Cortex of kidney (tissue), 1 donor: ENCODE measurements at places on chromosomes 4 and X.

- no peak for DNase-seq
These were observed 776.7 kb upstream of the GRID2 start for GRCh38 chr4:91527056-91527455.

DNA sequence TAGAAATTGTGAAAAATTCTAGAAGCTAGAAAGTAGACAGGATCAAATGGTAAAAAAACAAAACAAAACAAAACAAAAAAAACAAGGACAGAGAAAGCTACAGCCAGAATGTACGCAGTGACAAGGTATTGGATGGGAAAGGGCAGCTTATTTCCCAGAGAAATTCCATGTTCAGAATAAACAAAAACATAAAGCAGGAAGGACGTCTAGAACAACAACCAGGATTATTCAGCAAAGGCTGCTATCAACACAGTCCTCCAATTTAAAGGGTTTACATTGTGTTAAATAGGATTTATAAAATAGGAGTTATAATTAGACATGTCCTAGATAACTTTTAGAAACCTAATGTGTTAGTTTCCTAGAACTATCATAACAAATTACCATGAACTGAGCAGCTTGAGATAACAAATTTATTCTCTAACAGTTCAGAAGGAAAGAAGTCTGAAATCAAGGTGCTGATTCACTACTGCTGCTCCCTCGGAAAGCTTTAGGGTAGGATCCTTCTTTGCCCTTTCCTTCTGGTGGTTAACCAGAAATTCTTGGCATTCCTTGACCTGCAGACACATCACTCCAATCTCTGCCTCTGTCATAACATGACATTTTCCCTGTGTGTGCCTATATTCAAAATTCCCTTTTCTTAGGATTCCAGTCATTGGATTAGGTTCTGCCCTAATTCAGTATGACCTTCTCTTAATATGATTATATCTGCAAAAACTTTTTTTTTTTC lies 175.6 kb downstream of the SNCA start:
- no peak for DNase-seq

DNA sequence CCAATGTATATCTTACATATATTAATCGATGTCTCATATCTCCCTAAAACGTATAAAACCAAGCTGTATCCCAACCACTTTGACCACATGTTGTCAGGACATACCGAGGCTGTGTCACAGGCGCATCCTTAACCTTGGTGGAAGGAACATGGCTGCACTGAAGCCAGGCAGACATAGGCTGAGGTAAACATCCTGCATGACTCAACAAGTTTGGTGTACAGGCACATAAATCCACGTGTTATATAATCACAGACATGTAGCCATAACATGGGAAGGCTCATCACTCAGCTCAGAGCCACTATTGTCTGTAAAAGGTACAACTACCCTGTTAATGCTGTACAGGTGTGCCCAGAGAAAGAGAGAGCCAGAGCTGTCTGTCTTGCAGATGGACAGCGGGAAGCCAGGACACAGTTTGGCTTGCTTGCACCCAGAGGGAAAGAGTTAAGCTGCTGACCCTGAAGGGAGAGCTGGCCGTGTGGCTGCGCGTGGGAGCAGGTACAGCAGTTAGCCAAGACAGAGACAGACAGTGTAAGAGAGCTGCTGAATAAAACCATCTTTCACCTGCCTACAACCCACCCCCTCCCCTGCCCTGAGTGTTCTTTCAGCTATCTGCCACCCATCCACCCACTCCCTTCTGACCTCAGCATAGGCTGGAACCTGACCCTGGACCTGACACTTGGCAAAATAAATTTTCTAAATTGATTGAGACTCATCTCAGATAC lies 22.3 kb upstream of the ZBTB33 start:
- DNase-seq, result no peak

- no peak for DNase-seq
These were observed 6.8 kb upstream of the RHOH start for GRCh38 chr4:40190019-40190418.

- DNase-seq, result no peak
These were observed 1599.7 kb downstream of the ARAP2 start for GRCh38 chr4:34644579-34645115.
